ENCODE measurements at places on chromosomes 12 and 14.

DNA sequence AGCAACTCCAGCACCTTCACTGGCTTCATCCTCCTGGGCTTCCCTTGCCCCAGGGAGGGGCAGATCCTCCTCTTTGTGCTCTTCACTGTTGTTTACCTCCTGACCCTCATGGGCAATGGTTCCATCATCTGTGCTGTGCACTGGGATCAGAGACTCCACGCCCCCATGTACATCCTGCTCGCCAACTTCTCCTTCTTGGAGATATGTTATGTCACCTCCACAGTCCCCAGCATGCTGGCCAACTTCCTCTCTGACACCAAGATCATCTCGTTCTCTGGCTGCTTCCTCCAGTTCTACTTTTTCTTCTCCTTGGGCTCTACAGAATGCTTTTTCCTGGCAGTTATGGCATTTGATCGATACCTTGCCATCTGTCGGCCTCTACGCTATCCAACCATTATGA, 6.8 kb downstream of the OR11G2 start:
- no peak for DNase-seq

DNA sequence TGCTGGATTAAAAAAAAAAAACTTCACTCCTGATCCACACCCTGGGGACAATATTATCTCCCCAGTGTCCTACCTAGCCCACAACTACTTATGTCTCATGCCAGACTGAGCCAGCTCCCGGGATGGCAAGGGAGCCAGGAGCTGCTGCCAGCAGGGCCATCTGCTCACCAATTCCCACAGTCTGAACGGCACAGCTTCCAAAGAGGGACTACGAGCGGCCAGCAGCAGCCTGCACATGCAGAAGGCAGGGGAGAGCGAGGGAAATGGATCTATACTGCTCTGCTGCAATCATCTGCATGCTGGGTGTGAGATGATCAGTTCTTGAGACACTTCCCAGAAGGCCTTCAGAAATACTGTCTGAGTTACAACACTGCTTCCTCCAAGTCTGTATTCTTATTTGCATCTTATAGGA, 11.1 kb downstream of the SSH1 start:
- DNase-seq = no peak

DNA sequence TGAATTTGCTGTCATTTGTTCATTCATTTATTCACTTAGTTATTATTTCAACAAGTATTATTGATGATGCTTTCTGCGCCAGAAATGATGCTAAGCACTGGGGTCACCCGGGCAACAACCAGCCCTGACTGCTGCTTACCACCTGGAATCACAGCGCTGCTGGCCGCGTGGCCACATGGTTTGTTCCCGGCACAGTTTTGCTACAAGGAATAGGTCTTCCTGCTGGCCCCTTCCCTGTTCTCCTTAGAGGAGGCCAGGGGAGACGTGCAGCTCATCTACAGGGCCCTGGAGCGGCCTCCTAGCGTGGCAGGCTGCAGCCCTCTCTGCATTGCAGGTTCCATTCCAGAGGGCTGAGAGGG, 7.0 kb downstream of the JDP2 start:
- no peak for DNase-seq

DNA sequence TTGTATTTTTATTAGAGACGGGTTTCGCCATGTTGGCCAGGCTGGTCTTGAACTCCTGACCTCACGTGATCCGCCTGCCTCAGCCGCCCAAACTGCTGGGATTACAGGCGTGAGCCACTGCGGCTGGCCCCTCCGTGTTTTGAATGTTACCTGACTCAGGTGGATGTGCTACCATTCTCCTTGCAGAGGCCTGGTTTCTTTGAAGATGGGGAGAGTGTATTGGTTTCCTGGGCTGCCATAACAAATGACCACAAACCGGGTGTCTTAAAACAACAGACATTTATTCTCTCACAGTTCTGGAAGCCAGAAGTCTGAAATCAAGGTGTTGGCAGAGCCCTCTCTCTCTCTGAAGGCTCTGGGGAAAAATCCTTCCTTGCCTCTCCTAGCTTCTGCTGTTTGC, 98.0 kb downstream of the IRF2BPL start:
- DNase-seq = no peak

DNA sequence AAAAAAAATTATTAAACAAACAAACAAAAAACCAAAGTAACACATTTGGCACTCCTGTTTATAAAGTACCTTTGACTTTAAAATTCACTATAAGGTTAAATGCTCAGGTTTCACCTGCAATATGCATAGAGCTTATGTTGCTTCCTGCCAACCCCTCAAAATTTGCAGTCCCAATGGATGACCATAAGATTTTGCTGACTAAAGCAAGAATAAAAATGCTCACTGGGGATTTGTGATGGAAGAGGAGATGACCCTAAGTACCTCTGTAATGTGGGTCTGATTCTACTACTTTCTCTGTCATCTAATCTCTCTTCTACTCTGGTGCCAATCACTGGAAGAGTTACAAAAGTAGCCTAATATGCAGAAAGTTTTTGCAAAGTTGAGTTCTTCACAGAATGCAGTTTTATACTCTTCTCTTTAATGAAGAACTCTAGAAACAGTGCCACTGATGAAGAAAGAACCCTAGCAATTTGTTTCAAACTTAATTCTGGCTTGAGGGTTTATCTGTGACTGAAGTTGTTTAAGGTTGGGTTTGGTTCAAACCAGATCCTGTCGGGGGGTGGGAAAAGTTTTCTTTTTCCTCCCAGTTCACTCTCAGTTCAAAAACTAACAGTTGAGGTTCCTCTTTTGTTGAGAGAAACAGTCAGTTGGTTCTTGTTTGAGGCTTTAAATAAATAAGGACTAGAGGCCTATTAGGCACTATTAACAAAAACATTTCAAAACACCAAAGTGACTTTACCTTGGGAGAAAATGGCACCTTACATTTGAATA, 10.9 kb downstream of the WASHC3 start:
- no peak for DNase-seq

- no peak for DNase-seq
These were observed 9.2 kb downstream of the SLC5A8 start for GRCh38 chr12:101200824-101201223.

- DNase-seq = no peak
These were observed 5.4 kb downstream of the SLC15A4 start for GRCh38 chr12:128818065-128819022.

- no peak for DNase-seq
These were observed 149.4 kb downstream of the ADGRD1 start for GRCh38 chr12:131102991-131103668.

- no peak for DNase-seq
These were observed 376.8 kb downstream of the FUT8 start for GRCh38 chr14:65789363-65789762.

GRCh38 chr12:1618489-1618888, 10.5 kb upstream of the WNT5B start:
- DNase-seq = no peak

DNA sequence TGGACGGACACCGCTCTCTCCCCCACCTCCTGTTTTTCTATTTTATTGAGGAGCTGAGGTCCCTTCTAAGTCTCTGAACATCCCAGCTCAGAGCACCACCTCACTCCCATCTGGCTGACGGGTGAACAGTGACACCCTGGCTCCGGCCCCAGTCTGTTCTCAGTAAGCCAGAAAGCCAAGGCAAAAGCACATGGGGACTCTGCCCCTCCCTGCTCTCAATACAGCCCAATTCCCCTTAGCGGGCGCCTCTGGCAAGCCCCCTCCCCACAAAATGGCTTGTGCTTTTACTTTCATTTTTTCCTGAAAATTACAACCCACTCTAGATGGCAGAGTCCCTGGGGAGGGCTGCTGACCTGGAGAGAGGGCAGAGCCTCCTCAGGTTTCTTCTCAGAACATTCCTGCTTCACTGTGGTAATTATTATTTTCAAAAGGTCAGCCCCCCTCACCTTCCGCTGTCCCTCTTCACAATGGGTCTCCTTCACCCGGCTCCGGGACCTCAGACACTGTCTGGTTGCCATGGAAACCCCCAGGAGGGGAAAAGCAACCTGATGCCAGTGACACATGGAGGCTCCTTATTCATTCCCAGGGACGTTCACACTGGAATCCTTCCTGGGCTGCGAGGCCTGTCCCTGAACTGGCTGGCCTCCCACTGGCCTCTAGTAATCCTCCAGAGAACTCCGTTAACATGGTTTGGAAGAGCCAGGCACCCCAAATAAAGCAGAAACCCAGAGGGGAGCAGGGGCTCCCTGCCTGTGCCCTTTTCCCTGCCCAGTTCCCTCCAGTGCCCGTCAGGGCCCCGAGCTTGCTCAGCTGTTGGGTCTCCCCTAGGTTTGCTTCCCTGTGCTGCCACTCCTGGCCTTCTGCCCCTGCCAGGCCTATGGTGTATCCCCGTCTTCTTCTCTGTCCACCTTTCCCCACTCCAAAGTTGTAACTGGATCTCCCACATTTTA, 15.9 kb downstream of the COL2A1 start:
- DNase-seq = no peak

- no peak for DNase-seq
These were observed 72.0 kb downstream of the PPP2R5E start for GRCh38 chr14:63470962-63471793.

DNA sequence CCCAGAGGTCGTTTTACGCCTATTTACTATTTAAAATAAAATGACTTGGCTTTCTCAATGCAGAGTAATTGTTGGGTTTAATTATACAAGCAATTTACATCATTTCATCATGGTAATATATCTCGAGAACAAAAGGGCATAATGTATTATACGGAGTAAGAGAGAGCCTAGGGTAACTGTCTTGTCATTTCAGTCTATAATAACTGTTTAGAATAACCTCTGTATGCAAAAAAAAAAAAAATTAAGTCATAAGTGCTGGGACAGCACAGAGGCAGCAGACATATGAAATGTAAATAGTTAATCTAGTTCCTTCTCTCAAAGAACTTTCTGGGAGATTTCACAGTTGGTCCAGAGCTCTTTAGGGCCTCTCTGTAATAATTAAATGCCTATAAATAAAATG, 284.9 kb downstream of the TMTC2 start:
- no peak for DNase-seq

DNA sequence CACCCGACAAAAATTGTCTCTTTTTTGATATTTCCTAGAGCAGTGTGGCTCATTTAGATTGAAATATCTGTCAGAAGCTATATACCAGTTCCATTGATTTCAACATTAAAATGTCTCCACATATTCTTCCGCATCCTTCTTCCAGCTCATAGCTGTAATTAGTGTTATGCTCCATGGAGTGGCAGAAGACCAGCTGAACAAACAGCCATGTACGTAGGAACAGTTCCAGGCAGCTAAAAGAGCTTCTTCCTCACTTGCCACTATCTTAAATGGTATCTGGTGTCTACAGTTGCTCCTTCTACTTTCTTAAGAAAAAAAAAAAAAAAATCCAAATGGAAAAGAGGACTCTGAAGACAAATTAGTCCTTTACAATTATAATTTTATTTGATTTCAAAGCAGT, 848.0 kb downstream of the DIO2 start:
- DNase-seq = no peak

DNA sequence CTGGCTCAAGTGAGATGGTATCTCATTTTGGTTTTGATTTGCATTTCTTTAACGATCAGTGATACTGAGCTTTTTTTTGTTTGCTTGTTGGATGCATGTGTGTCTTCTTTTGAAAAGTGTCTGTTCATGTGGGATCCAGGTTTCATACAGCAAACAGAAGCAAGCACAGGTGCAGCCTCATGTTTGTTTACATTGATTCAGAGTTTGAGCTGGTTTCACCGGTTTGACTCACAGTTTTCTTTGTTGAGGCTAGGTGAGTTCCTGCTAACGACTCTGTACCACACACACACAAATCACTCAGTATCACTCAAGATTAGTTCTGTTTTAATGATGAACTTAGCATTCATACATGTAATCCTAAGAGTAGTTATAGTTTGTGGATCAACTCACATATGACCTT, 3.7 kb downstream of the OR10G2 start:
- no peak for DNase-seq

DNA sequence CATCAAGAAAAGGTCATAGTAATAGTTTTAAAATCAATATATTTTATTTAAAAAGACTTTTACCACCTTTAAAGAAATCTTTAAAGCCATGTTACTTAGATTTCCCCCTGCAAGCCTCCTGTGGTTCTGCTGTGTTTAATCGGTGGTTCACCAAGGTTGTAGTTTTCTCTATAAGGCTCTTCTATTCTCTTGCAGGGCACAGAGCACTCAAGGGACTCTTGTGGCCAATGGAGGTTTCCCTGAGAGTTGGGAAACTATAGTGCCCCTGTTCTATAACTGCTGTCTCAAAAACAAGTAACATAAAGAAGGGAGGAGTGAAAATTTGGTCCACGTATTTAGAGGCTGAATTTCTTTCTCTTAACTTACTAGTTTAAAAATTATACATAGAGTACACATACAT, 25.0 kb downstream of the DACT1 start:
- DNase-seq = no peak

DNA sequence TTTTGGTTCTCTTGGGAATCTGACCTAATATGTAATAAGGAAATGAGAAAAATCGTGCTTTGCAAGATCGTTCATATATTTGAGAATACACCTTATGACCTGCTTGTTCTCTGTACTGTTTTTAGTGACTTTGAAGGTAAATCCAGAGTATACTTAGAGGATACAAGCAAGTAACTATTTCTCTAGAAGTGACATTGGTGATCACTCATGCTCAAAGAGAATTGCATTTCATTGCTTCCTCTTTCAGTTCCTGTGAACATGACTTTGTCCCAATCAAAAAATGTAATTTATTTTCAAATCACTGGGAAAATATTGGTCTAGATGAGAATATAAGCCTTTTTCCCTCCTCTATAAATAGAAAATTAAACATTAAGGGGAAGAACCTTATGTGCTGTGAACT, 2.7 kb downstream of the KTN1 start:
- DNase-seq = no peak

GRCh38 chr12:121238604-121239350, 28.8 kb downstream of the P2RX4 start:
- no peak for DNase-seq

DNA sequence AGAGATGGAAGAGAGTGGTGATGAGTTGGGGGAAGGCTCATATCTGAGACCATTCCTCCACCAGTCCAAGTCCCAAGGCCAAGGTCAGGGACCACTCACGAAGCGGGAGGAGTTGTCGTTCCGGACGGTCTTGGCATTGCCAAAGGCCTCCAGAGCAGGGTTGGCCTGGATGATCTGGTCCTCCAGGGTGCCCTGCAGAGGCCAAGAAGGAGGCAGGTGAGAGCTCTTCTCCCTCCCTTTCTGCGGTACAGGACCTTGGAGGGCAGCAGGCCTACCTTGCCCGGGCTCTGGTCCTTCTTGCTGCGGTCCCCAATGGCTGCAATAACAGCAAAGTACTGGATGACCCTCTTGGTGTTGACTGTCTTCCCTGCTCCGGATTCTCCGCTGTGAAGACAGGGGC, 4.0 kb downstream of the MYH7 start:
- DNase-seq = no peak

- DNase-seq = no peak
These were observed 4.0 kb downstream of the GLT1D1 start for GRCh38 chr12:128857133-128857763.

All from stimulated activated CD4-positive, alpha-beta T cell treated with anti-CD3 and anti-CD28 coated beads, Interleukin-1b, Interleukin-23, amount 100 ng/mL, for 24 hours (primary cell).